ENCODE measurements at places on chromosomes 2 and 18.

DNA sequence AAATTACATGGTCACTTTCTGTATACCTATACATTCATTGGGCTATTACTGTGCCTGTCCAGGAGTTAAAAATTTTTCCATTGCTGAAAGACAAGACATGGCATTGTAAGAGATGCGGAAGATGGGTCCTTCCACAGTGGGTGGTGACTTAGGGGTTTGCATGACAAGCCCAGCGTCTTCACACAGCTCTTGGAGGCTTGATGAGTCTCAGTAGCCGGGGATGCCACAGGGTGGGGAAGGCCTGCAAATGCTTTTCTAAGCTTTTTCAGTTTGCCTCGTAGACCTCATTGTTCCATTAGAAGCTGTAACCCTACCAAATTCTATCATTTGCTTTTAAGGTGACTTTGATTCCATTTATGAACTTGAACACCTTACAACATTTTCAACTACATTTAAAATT is 18.1 kb upstream of the MAPRE3 start:
- no peak for DNase-seq

- no peak for DNase-seq
Observed at GRCh38 chr2:217158928-217159327, 299.1 kb upstream of the TNP1 start.

GRCh38 chr2:136582628-136583205 is 182.6 kb upstream of the THSD7B start:
- no peak for DNase-seq

- no peak for DNase-seq
Observed at GRCh38 chr18:22683196-22683676, 249.9 kb upstream of the RBBP8 start.

DNA sequence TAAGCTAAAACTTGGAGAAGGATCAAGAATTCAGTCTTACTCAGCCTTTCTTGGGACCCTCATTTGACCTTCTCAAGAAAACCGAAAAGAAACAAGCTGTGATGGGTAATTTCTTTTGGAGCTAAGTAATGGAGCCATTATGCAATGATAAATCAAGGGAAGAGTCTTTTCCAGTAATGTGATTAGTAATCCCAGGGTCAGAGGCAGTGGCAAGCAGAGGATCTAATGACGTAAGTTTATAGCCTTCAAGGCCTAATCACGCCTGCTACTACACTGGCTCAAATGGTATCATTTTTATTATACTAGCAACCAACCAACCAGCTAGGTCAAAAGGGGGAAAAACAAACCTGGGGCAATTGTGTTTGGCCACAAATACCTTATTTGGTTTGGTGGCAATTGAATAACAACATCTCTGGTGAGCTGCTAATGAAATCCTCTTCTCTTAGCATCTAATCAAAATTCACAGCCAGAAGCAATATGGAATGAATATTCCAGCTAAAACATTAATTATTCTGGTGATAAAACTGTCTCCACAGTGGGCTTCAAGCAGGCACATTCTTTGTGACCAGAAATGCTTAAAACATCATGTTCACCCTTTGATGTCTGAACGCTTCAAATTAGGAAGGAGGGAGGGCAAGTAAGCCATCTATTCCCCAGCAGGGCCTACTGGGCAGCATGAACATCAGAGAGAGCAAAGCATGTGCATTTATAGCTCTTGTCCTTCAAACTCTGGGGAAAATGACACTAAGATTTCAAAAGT is 114.9 kb upstream of the SULT1C3 start:
- DNase-seq: no peak

GRCh38 chr2:64106481-64106880 is 37.7 kb downstream of the PELI1 start:
- no peak for DNase-seq

- no peak for DNase-seq
Observed at GRCh38 chr2:55239656-55240222, 7.3 kb downstream of the RPS27A start.

GRCh38 chr2:178553047-178553446 is 72.8 kb downstream of the PLEKHA3 start:
- no peak for DNase-seq

DNA sequence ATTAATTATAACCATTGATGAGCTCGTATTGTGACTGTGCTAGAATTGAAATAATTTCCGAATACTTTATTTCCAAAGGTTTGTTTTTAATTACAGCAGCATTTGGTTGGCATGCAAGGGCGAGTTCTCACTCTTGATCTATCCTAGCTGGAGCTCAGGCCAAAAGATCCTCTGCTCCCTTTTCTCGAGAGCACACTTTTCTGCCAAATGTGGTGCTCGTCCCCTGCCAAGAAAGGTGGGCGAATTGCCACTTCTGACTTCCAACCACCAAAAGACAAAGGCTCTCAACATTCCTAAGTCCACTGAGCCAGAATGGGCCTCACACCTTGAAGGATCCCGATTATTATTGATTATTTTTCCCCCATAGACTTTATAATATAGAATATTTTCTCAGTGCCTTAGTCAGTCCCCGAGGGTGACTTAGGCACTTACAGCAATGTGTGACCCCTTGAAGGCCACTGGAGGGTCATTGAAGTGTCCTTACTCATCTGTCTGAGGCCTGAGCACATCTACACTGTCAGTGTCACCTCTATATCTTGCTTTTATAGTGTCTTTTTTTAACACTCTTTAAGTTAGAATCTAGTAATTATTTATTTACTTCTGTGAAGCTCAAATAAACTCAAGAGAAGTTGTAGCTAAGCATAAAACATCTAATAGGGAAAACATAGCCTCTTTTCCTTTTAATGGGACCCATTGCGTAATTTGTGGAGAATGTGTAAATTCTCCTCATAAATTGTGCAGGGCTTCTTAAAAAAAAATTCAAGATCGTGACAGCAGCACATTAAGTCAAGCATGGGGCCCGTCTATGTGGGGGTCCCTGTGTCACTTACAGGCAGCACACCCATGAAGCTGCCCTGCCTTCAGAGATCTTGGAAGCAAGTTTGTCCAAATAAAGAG is 98.3 kb downstream of the MEIS1 start:
- no peak for DNase-seq

DNA sequence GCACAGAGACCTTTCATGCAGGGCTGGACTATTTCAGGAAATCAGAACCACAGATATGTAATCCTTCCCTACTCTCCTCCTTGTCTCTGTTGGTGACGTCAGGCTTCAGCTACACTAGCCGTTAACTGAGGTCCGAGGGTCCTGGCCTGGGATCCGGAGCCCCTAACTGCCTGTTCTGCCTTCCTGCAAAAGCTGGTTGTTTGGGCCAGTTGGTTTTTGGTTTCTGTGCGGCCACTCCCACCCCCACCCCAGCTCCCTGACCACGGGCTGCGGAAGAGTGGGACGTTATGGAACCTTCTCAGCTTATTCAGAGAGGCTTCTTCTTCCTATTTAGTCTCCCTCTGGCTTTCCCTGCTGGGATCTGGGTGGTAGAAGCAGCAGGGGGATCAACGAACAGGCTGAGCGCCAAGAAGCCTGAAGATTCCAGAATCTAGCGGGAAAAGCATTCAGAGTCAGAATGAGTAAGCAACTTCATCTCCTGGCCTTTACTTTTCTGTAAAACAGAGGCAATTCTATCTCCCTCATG is 49.3 kb upstream of the ROCK2 start:
- DNase-seq: no peak

DNA sequence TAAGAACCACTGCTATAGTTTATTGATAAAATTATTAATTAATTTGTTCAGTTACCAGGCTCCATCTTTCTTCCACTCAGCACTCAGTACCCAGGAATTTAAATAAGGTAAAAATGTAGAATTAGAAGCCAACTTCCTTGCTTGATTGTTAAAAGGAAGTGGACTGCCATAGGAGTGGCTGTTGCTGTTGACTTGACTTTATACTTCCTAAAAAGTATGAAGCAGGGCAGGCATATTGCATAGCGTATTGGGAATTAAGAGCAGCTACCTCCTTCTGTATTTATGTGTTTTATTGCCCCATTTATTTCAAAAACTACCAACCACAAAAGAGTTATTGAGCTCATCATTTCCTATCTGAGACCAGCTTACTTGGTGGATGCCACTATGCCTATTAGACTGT is 27.9 kb downstream of the PSMD1 start:
- DNase-seq: no peak

GRCh38 chr2:177192788-177193187 is 19.8 kb upstream of the HNRNPA3 start:
- DNase-seq: no peak

- no peak for DNase-seq
Observed at GRCh38 chr2:225773148-225773547, 373.6 kb downstream of the NYAP2 start.

DNA sequence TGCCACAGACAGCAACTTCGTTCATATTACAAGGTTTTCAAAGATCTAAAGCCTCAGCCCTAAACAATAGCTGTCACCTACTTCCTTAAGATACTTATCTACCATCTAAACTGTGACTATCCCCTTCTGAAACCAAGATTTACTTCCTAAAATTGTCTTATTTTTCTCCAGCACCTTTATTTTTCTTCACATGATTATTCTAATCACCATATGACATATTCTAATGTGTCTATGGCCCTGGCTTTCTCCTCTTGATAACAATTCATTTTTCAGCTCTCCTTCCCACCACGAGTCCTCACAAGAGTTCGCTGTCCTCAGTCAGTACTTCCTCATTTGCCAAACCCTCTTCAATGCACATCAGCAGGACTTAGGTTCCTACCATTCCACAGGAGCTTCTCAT is 53.9 kb downstream of the RTTN start:
- DNase-seq: no peak

GRCh38 chr2:86315084-86315483 is 22.3 kb downstream of the REEP1 start:
- DNase-seq: no peak

DNA sequence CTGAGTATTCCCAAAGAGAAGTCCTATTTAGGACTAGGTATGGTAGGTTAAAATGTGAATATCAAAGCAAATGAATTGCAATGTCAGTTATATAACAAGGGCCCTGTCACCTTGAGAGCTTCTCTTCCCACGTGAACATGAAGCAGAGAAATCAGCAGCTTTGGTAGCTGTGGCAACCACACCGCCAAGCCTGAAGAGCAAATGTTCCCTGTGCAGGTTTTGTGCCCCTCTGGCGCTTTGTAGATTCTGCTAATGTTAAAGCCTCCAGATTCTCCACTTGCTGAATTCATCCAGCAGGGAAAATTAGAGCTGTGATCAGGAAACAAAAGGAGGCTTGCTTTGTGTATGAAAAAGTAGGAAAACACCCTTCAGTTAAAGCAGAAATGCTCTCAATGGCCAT is 322.6 kb downstream of the RBM43 start:
- DNase-seq: no peak

DNA sequence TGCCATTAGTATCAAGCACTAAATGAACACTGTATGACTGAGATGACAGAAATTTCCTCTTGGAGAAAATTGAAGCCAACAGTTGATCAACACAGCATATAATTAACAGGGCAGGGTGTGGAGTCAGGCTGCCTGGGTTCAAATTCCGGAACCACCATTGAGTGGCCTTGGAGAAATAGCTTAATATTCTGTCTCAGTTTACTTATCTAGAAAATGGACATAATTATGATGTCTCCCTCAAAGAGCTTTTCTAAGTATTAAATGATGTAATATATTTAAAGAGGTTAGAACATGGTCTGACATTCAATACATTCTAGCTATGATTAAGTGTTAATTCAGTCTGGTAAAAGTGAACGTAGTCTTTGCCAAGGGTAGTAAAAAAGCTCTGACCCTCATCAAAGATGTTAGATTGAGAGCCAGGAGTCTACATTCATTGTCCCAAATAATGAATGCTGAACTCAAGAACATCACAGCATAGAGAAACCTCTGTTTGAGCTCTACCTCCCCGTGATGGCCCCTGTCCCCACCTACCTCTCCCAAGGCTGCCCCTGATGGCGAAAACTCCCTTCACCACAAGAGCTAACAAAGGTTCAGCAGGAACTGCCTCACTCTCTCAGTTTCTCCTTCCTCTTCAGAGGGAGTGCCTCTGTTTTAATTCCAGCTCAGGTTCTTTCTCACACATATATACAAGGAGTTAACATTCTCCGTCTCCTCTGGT is 2.7 kb upstream of the VWA3B start:
- DNase-seq: no peak

- DNase-seq: peak; percentile 26
Observed at GRCh38 chr2:21256006-21256405, 132.2 kb downstream of the TDRD15 start.

GRCh38 chr18:13271302-13271911 is 52.8 kb downstream of the LDLRAD4 start:
- DNase-seq: no peak

- DNase-seq: no peak
Observed at GRCh38 chr2:212028798-212029394, 509.7 kb downstream of the ERBB4 start.

GRCh38 chr2:69703189-69703588 is 38.7 kb upstream of the ANXA4 start:
- DNase-seq: no peak

DNA sequence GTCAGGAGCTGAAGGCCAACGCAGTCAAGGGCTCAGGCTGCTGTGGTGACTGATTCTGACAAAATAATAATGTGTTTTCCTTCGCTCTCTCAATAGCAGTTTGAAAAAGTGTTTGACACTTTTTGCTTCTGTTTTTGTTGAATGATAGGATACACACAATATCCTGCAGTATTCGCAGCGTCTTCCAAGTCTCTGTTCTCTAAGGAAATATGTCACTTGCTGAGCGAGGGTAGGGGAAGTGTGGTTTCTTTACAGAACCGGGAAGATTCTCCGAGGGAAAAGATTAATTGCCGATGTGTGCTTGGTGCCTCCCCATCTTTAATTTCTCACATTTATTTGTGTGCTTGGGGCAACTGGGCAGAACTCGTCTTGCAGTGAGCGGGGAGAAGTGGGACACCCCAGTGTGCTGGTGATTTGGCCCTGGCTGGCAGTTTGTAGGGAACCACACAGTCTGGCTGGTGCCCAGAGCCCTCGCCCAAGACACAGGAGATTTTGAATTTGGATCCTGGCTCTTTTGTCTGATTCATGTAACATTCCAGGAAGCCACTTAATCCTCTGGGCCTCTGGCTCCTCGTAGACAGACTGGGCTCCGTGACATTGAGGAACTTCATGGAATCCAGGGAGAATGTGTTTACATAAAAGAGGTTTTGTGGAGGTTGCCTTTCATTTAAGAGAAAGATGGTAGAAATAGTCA is 169.4 kb downstream of the LDLRAD4 start:
- no peak for DNase-seq

GRCh38 chr2:174704642-174705041 is 59.6 kb downstream of the CHRNA1 start:
- DNase-seq: no peak

DNA sequence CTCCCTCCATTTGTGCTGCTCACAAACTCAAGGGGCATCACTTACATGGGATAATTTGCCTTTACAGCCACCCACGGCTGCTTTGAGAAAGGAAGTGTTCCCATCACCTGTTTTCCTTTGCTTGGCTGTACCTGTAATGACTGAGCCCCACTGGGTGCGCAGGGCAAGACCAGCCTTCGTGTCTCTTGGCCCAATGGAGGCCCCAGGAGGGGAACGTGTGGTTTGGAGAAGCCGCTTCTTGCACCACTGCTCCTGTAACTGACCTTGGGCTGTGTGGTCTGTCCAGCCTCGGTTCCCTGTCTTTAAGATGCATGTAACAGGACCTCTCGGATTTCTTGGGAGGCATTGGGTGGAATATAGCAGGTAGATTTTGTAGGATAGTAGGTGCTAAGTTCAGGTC is 41.1 kb downstream of the LDLRAD4 start:
- DNase-seq: no peak
